Stimulated activated CD4-positive, alpha-beta T cell treated with anti-CD3 and anti-CD28 coated beads, Interleukin-2, amount 100 ng/mL, for 4 hours (primary cell): ENCODE measurements at places on chromosomes 11 and 22.

GRCh38 chr11:4090258-4090657, 4.3 kb upstream of the RRM1 start:
- no peak for DNase-seq

GRCh38 chr22:40764763-40765441, 54.2 kb downstream of the SLC25A17 start:
- DNase-seq = no peak

GRCh38 chr11:72754544-72755155, 2.4 kb upstream of the ARAP1 start:
- no peak for DNase-seq

- DNase-seq = no peak
Observed at GRCh38 chr11:95867105-95867504, 56.8 kb downstream of the MTMR2 start.

- no peak for DNase-seq
Observed at GRCh38 chr11:48193876-48194275, 22.7 kb upstream of the OR4B1 start.

DNA sequence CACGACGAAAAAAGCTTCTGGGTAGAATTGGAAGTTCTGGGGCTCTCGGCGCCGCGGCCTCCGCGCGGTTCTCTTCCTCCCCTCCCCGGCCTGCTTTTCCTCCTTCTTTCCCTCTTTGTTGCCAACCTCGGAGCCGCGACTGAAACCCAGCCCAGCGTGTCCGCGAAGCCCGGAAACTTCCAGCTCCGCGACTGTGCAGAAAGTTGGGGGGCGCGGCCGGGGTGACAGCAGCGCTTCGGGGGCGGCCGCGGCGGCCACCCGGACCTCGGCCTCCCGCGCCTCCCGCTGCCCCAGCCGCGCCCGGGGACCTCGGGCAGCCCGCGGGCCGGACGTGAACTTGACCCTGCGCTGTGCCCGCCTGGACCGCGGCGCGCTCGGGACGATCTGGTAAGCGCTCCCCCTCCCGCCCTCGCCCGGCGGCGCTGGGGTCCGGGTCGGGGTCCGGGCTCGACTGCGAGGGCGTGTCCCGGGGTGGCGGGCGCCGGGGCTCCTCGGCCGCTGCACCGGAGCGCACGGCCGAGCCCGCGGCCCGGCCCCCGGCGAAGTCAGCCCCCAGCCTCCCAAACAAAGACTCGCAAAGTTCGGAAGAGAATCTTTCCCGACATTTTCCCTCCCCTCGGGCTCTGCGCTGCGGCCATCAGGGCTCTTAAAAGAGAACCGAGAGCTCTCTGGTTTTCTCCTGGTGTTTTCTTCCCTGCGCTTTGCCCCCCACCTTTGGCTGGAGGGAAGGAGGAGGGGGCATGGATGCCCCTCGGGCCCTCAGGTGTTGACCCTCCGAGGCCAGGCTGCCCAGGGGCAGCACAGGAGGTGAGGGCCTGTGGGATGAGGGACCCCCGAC, 67.9 kb upstream of the WNT7B start:
- DNase-seq = no peak

- no peak for DNase-seq
Observed at GRCh38 chr11:55714982-55715888, 53.2 kb downstream of the OR4C6 start.
